IPS DF 19.7 (cell line): ENCODE measurements at places on chromosomes 12 and 14.

- DNase-seq, result no peak
Observed at GRCh38 chr14:69666690-69667211, 55.4 kb downstream of the SUSD6 start.

DNA sequence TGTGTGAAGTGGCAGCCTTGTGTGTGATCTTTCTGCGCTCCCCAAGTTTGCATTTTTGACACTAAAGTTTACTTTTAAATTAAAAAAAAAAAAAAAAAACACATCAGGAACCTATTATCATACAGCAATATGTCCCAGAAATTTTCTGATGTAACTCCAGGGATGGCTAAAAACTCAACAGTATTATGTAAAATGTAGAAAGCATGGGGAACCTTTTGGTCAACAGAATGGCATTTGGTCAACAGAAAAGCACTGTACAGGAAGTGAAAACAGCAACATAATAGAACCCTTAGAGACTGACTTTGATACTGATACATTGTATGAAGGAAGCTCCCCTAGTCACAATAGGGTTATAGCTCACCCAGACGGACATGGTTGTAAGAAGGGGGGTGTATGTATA, 224.3 kb downstream of the ITPR2 start:
- no peak for DNase-seq

- no peak for DNase-seq
Observed at GRCh38 chr12:115002434-115002833, 318.5 kb upstream of the TBX3 start.

DNA sequence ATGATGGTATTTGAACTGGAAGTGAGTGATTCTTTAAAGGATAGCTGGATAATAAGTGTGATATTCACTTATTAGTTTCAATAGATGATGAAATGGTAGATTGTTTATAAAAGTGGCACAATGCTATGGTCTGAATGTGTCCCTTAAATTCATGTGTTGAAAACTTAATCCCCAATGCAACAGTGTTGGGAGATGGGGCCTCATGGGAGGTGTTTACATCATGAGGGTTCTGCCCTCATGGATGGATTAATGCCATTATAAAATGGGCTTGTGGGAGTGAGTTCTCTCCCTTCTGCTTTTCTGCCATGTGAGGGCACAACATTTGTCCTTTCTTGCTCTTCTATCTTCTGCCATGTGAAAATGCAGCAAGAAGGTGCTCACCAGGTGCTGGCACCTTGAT, 134.0 kb downstream of the SLC38A1 start:
- DNase-seq, result no peak

DNA sequence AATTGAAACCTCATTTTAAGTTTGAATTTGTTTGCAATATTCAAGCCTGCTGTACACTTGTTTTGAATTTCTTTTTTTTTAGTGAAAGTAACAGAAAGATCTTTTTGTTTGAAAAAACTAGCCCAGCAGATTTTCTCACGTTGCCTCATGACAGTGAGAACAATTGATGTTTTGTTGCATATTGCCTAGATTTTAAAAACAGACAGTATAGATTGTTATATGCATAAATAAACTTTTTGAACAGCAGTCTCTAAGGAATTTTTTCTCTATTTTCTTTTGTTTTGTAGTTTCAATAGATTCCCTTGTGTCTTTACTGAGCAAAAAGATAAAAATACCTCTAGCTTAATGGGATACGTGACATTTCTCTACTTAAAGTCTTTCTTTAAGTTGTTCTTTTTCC, 15.4 kb downstream of the OR6C6 start:
- DNase-seq, result no peak

- no peak for DNase-seq
Observed at GRCh38 chr12:107748472-107748871, 12.5 kb downstream of the PRDM4 start.

DNA sequence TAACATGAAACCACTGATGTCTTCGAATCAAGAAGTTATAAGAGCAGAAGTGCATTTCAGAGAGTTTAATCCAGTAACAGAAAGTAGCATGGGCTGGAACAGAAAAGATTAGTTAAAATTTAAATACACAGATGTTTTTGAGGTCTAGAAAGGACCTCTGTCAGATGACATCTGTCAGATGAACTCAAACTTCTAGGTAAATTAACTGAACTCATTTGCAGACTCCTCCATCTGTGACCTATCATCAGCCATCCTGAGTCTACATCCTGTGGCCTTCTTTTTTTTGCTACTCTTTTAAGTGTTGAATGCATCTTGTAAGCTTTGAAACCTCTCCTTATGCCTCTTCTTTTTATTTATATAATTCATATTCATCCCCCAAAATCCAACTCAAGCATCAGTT, 53.3 kb downstream of the C2CD5 start:
- DNase-seq, result no peak

DNA sequence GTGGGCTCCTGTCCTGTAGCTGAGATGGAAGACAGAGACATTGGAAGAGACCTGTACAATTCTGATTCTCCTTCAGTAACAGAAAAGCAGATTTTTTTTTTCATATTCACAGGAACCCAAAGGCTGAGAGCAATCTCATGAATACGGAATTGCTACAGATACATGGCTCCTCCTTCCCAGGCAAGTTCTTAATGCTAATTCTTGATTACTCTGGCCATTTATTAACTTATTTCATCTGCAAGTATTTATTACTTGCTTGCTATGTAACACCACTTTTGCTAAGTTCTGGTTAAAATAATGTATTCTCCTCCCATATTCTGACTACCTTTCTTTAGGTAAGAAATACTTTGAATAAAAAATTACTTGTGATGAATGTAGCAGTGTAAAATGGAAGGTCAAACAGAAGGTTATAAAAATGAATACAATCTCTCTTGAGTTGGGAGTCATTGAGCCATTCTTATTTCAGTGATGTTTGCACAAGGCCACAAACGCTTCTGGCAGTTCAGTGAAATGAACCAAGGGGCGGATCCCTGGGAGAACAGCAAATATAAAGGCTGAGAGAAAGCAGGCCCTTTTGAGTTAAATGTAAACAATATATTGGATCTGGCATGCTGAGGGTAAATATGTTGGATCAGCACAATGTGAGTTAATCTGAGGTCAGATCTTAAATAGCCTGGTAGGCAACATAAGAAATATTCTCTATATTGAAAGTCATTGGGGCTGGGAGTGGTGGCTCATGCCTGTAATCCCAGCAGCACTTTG, 37.6 kb downstream of the MUCL1 start:
- no peak for DNase-seq

DNA sequence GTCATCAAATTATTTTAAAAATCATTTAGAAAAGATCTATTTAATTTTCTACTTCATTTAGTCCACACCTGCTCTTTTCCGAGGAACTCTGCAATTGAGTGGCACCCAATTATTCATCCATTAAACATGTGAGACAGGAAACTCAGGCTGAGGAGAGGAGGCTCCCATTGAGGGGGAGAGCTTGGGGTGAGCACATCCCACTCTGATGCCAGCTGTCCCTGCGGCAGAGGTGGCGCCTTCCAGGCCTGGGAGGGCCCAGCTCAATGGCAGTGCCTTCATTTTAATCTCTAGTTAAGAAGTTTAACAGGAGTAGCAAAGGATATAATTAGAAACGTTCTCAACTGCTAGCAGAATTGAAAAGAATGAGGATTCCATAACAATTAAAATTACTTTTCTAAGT, 92.0 kb downstream of the ITPR2 start:
- DNase-seq, result no peak

DNA sequence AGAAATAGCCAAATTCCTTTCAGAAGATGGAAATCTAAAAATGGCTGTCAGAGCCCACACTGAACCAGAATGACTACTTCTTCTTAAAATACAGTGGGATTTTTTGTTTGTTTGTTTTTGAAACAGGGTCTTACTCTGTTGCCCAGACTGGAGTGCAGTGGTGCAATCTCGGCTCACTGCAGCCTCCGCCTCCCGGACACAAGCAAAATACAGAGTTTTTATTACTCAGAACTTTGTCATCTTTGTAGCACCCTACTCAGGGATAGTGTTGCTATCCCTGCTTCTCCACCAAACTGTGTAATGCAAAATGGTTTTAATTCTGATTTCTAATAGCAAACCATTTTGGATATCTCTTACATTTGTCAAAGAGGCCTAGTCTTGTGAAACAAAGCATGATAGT, 16.4 kb downstream of the ZNF410 start:
- DNase-seq, result no peak

- DNase-seq, result no peak
Observed at GRCh38 chr14:88422919-88423650, 37.6 kb downstream of the SPATA7 start.

- DNase-seq, result no peak
Observed at GRCh38 chr12:92471551-92471950, 231.2 kb upstream of the PLEKHG7 start.

DNA sequence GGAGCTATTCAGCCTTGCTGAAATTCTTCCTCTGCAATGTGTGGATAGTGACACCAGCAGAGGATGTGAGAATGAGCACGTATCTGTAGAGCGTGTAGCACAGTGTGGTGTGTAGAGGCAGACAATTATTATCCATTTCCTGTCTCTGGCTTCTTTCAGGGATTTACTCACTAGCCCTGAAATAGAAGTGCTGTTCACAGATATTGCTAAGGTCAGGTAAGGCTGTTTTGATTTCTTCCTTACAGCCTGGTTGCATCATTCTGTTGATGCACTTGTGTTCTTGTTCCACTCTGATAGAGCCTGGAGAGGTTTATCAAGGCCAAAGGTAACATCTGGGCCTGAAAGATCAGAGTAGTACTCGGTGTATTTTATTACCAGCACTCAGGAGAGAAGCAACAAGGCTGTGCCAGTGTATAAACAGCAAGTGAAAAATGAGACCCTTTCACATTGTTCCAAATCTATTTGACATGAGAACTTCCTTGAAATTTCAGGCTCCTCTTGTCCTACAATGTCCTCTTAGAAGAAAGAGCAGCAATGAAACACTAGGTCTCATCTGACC, 16.7 kb downstream of the ARG2 start:
- no peak for DNase-seq

GRCh38 chr12:104220931-104221330, 5.4 kb downstream of the TXNRD1 start:
- no peak for DNase-seq

DNA sequence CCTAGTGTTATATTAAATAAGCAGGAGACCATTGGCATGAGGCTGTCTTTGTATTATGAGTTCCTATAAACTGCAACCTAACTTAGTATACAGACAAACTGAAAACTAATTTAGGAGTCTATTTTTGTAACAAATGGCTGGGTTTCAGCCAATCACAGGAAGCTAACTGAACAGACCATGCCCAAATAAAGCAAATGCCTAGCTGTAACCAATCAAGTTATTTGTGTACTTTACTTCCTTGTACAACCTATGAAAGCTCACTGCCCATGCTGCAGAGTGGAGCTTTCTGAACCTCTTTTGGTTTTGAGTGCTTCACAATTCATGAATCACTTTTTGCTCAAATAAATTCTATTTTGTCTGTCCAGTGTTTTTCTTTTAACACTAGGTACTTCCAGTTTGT, 41.6 kb downstream of the GUCY2C start:
- DNase-seq, result no peak

- no peak for DNase-seq
Observed at GRCh38 chr14:94646066-94646465, 33.9 kb downstream of the SERPINA3 start.

DNA sequence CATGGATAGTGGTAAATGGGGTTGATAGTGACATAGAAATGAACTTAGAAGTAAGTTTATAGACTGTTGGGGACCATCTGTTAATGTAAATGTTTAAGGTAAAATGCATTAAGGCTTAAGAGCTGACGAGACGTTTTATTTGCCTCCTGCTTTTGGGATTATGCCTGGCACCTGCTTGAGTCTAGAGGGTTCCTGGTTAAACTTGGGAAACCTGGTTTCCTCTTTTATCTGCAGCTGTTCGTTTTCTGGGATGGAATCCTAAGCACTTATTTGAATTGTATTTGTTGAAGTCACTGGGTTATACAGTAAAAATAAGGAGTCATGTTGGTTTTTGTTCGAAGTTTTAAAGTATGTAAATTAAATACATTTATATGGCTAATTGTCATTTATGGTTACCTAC, 914.7 kb downstream of the NRXN3 start:
- DNase-seq, result no peak

DNA sequence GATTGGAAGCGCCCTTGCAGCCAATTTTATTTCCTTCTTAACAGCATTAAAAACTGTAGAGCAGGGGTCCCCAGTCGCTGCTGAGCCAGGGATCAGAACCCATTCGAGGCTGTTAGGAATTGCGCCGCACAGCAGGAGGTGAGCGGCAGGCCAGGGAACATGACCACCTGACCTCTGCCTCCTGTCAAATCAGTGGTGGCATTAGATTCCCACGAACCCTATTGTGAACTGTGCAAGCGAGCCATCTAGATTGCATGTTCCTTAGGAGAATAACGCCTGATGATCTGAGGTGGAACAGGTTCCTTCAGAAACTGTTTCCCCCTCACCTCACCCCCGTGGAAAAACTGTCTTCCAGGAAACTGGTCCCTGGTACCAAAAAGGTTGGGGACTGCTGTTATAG, 107.4 kb downstream of the DNAI7 start:
- DNase-seq, result no peak

GRCh38 chr12:50287271-50287670, 4.0 kb upstream of the LIMA1 start:
- DNase-seq, result no peak

GRCh38 chr12:39592295-39592694, 27.3 kb downstream of the ABCD2 start:
- no peak for DNase-seq

GRCh38 chr12:92612611-92613010, 90.2 kb upstream of the PLEKHG7 start:
- no peak for DNase-seq

GRCh38 chr12:118052324-118053070, 8.5 kb downstream of the WSB2 start:
- DNase-seq, result no peak

DNA sequence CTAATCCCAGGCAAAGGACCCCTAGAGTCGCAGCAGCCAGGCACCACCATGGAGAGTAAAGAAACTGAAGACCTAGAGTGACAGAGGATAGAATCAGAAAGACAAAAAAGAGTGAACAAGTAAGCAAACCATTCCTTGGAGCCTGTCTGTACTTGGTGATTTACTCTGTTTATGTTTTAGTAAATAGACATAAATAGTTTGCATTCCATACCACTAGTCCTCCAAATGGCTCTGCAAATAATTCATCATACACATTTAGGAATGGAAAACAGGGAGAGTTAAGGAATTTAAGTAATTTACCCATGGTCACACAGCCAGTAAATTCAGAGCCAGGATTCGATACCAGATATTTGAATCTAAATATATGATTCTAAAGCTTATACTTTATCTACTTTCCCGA, 2.8 kb downstream of the OLR1 start:
- no peak for DNase-seq

- DNase-seq, result no peak
Observed at GRCh38 chr12:43292699-43293098, 259.3 kb downstream of the ADAMTS20 start.

DNA sequence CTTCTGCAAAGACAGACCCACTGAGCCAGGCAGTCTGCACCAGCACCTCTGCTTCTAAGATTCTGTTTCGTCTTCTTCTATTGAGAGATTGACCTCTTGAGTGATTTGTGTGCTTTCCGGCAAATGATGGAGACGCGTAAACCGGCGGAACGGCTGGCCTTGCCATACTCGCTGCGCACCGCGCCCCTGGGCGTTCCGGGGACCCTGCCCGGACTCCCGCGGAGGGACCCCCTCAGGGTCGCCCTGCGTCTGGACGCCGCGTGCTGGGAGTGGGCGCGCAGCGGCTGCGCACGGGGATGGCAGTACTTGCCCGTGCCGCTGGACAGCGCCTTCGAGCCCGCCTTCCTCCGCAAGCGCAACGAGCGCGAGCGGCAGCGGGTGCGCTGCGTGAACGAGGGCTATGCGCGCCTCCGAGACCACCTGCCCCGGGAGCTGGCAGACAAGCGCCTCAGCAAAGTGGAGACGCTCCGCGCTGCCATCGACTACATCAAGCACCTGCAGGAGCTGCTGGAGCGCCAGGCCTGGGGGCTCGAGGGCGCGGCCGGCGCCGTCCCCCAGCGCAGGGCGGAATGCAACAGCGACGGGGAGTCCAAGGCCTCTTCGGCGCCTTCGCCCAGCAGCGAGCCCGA, 703 bp downstream of the ASCL4 start:
- DNase-seq, result no peak
